Fibroblast of pulmonary artery (primary cell): ENCODE measurements at places on chromosomes 3 and 15.

DNA sequence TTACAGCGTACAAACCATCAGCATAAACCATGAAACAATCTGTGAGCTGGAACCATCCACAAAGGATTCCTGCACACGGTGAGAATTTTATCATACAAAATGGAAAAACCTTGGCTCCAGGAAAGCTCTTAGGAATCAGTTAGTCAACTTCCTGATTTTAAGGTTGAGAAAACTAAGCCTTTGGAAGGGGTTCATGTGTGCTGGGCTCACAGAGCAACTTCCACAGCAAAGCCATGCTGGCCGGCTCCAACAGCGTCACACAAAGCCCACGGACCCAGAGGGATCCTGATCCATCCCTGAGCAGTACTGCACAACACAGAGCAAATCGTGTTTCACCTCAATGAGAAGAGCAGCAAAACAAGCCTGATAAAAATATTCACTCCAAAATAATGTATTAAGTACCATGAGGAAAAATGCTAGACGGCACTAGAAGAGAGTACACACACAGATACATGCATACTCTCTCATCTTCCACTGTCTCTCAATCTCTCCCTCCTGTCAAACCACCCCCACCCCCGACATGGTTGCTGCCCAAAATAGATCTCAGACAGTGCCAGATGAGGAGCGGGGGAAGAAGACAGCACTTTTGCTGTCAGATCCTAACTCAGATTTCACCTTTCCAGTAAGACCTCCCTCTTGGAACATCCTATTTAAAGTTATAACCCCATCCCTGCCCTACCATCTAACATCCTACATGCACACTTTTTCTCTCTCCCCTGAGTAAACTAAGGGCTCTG is 58.6 kb downstream of the MB21D2 start:
- DNase-seq, result no peak

GRCh38 chr15:39142500-39142899 is 438.4 kb upstream of the THBS1 start:
- no peak for DNase-seq

DNA sequence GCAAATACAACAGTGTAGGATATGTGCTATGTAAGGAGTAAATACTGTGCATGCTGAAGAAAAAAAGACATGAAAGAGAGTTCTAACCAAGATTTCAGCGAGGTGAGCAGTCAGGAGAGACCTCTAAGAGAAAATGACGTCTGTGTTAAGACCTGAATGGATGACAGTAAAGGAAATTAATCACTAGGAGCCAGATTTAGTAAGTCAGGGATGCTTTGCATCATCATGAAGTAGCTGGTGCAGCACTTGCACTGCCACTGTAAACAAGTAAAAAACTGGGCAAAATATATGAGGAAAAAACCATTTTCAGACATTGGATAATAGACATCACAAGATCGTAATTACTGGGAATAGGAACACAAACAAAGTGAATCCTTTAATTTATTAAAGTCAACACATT is 32.6 kb downstream of the RTP4 start:
- peak; percentile 6 for DNase-seq

DNA sequence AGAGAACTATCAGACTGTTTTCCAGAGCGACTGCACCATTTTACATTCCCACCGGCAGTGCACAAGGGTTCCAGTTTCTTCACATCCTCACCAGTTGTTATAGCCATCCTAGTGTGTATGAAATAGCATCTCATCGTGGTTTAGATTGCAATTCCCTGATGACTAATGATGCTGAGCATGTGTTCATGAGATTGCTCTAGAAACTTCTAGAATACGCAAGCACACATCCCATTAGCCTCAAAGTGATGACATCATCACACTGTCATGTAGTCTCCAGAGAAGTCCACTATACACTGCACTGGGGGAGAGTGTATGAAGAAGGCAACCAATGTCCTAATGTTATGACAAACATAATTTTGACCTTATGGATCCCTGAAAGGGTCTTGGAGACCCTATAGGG is 30.1 kb downstream of the FBLN2 start:
- DNase-seq, result peak; percentile 72

GRCh38 chr15:75654201-75654907 is 6.6 kb downstream of the SNX33 start:
- DNase-seq, result no peak
